ENCODE measurements at places on chromosomes 16 and 17.

DNA sequence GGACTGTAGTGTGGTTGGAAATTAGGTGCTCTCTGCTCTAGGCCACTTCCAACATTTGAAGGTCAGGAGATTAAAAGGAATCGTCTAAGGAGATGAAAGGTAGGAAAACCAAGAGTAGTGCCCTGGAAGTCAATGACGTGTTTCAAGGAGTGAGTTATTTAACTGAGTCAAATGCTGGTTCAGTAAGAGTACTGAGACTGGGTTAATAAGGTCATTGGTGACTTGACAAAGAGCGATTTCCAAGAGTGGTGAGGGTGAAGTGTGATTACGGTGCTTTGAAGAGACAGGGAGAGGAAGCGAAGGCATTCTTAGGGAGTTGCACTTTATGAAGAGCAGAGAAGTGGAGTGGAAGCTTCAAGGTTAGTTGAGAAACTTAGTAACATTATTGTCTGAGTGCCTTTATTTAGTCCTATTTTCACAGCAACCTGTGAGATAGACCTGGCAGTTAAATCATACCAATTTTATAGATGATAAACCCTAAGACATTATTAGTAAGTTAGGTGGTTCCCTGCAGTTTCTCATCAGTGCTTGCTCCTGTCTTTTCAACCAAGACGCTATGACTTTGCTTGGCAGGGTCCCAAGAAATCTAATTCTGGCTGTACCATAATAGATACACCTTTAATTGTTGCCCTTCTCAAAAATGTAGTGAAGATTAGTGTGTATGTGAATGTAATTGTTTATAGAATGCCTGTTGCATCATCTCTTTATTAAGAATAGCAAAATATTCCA is 5.9 kb downstream of the ZNF207 start:
- DNase-seq = peak; percentile 21

DNA sequence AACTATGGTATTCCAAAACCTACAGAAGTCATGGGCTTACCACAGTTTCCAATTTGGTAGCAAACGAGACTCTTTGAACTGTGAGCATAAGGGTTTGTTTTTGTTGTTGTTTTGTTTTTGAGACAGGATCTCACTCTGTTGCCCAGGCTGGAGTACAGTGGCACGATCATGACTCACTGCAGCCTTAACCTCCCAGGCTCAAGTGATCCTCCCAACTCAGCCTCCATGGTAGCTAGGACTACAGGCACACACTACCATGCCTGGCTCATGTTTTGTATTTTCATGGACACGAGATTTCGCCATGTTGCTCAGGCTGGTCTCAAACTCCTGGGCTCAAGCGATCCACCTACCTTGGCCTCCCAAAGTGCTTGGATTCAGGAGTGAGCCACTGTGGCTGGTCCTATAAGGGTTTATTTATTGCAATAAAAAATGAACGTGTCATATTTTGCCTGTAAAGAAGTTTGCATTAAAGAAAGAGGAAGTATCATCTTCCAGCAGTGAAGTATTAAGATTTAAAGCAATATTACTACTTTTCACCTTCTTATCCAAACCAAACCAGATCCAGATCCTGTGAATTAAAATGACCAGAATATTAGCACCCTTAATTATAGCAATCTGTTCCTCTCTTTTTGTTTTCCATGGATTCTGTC is 37.2 kb downstream of the KCNJ2 start:
- no peak for DNase-seq

DNA sequence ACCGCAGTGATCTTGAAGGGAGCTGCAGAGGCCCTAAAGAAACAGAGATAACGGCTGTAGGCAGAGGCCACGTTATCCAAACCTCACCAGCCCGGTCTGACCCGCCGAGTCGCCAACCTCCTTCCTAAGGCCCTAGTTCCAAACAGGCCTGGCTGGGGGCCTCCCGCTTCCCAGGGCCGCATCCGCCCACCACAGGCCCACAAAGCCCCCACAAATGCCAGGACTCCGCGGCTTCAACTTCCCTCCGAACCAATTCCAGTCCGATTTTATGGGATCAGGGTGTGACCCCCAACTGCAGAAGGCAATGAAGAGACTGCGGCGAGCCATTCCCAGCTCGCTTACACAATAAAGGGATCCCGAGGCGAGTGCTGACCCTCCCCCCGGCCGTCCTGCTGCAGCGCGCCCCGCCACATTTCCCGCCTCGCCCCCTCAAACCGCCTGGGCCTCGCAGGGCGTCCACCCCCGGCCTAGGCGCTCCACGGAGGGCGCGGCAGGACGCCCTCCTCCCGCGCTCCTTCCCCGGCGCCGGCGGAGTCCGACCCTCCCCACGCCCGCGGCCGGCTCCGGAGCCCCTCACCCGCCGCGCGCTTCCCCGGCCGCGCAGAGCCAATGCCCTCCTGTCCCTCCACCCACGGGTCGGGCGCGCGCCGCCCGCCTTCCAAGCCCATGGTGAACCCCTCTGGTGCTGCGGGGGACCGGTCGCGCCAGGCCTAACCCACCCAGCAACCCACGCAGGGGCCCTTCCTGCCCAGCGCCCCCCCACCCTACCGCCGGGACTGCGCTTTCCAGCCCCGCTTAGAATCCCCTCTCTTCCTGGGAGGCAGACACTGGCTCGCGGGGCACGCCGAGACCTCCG is 926 bp downstream of the MYH10 start:
- no peak for DNase-seq

DNA sequence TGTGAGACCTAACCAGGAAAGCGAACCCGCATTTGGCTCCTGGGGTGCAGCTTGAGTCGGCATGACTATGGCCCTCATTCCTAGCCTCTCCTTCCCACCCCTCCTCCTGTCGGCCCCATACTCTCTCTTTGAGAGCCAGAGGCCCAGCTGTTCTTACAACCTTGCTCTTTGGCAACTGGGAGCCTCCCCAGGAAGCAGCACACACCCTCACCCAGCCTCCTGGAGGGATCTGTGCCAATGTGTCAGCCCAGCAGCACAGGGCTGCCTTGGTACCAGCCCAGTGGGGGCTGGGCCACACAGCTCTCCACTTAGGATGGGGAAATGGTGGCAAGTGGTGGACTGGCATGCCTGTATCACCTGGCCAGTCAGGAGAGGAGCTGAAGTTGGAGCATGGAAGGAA is 70.3 kb upstream of the LGALS9 start:
- DNase-seq = no peak

DNA sequence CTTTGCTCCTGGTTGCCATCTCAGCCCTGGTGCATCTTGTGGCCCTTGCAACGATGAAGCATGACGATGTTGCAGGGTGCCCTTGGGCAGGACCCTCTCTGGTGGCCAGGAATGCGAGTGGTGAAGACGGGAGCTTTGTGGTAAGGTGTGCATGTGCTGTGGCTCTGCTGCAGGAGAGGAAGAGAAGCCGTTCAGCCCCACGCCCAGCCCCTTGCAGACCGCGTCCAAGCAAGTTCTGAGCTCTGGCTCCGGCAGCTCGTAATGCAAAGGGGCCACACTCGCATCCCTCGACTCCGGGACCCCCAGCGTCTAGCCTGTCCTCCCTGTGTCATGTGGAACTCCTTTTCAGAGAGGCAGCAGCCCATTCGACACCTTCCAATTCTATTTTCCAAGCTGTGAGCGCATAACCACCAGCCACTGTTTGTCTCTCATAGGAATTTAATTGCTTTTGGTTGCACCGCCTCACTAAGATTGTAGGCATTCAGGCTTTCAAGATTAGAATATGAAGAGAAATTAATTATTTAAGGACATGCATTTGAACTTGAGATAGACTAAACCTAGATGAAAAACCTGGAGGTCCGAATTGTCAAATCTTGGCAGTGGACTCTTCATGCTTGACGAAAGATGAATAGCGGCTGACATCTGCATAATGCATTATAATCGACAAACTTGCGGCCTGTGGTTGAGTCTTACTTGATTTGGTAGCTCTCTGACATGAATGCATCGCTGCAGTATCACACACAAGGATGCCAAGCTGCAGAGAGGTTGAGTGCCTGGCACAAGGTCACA is 21.1 kb upstream of the KCNG4 start:
- DNase-seq = no peak

DNA sequence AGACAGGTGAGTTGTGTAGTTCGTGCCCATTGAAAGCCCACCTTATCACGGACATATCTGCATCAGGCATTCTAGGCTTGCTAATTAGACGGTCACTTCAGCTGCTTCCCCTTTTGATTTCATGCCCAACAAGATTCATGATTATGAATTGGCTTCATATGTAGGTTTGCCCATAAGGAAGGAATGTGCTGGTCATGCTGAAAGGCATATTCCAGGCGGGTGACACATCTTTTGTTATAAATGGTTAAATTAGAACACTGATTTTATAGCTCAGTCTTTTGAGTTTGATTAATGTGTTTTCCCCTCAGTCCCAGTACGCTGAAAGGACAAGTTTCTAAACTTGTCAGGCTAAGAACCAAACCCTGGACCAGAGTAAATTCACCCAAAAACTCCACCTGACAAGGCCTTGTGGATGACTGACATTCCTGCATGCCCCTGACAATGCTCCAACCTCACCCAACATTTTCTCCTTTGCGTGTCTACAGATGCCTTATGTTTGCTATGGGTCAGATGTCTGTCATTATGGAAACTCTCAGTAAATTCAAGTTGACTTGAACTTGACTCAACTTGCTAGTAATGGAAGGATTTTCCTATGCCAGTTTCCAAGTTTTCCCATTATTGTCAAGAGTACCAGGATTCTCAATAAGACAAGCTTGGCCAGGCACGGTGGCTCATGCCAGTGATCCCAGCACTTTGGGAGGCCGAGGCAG is 421.9 kb downstream of the PMP22 start:
- no peak for DNase-seq

DNA sequence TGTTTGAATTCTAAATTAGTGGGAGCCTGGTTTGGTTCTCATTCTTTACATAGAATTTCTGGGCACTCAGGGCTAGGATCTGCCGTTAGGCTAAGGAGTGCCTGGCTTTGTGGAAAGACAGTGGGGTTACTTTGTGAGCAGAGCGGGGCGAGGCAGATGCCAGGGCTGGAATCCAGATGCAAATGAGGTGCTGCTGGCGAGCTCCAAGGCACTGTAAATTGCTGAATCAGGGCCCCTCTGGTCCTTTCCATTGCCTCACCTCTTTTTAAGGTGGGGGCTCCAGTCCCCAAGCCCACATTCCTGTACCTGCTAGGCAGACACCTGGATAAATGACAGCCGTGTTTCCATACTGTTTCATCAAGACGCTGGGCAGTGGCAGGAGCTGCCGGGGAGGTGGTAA is 33.8 kb downstream of the PIPOX start:
- DNase-seq = no peak

DNA sequence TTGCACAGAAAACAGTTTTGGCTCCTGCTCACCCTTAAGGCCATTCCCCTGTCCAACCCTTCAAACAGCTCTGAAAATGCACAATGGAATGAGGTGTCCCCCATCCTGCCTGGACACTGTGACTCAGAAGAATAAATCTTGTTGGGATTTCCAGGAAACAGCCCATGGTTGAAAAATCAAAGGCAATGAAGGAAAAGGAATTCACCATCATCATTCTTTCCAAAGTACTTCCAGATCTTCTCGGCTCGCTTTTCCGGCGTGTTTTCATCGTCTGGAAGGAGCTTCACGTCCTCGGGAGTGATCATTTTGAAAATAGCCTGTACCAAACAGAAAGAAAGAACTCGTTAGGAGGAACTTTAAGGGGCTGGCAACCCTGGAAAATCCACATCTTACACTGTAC is 4.3 kb downstream of the RCVRN start:
- no peak for DNase-seq

DNA sequence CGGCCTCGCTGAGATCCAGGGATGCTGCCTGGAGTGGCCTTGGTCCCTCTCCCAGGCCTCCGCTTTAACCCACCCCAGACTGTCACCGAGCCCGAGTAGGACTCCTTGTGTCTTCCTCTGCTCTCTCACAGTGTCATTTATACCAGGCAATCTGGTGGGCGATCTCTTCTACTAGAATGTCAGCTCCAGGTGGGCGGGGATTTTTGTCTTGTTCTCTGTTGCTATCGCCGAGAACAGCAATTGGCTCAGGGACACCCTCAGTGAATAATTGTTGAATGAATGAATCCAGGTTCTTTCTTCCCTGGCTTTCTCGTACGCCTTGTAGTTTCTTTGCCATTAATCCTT is 591 bp downstream of the DHX38 start:
- peak; percentile 14 for DNase-seq

DNA sequence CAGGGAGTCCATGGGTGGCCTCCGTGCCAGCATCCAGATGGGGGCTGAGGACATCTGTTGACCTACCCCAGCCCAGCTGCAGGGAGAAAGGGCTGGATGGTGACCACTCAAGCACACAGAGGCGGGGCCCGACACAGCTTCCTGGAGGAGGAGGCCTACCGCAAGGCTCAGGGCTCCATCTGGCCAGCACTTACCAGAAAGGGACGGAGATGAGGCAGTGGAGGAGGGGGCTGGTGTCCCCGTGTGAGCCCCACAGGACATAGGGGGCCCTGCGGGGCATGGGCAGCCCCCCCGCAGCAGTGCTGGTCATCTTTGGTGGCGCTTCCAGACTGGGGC is 147.5 kb upstream of the CIBAR2 start:
- no peak for DNase-seq

GRCh38 chr17:39628655-39629493 is 2.1 kb downstream of the PPP1R1B start:
- DNase-seq = no peak

GRCh38 chr17:3905017-3905520 is 11.2 kb downstream of the P2RX1 start:
- no peak for DNase-seq

- no peak for DNase-seq
Measured at GRCh38 chr17:79677646-79678045, 53.1 kb upstream of the ENPP7 start.

GRCh38 chr17:55480631-55481315 is 30.5 kb downstream of the SMIM36 start:
- no peak for DNase-seq

GRCh38 chr17:48125829-48126531 is 18.4 kb downstream of the SNX11 start:
- no peak for DNase-seq

GRCh38 chr16:78504401-78504851 is 405.0 kb downstream of the WWOX start:
- DNase-seq = no peak

- DNase-seq = peak; percentile 63
Measured at GRCh38 chr17:50511058-50511457, 2.8 kb downstream of the MYCBPAP start.

DNA sequence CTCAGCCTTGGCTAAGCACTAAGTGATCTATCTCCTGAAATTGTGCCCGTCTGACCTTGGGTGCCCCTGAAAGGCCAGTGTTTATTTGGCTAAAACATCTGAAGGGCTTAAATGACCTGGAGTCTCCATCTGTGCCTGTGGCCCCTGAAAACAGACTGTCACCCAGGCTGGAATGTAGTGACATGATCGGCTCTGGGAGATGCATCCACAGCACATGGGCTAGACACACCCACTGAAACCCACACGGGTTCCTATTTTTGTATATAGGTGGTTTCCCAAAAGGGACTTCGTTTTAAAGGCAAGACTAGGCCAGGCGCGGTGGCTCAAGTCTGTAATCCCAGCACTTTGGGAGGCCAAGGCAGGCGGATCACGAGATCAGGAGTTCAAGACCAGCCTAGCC is 13.5 kb downstream of the CEP295NL start:
- no peak for DNase-seq

DNA sequence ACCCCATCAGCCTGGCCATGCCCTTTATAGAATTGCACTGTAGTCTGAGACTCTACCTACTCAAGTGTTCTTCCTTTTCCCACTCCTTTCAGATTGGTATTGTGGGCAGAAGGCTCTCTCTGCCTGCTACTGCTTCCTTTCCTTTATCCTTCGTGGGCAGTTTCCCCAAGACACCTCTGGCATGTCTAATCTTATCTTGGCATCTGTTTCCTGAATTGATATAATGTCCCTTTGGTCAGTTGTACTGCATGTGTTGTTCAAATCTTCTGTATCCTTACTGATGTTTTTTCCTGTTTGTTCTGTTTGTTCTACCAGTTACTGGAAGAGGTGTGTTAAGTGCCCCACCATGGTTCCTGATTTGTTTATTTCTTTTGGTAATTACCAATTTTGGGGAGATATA is 29.5 kb upstream of the MSI2 start:
- no peak for DNase-seq

Measured in choroid plexus epithelial cell (primary cell).